ENCODE measurements at places on chromosomes 16 and 17. TPM values are rescaled to one million over a fixed set of nuclear protein-coding genes. Genes with fewer than 3 reads are reported as not detected.

GRCh38 chr17:42266918-42267766 is 9.0 kb downstream of the STAT5B start:
- H3K4me1 ChIP-seq: peaks cover 43% of the 10 kb centered on the region
- peak overlapping the region; percentile 77 for H3K27ac ChIP-seq
- no peaks in the 10 kb centered on the region for H3K36me3 ChIP-seq
- H3K27me3 ChIP-seq: no peaks in the 10 kb centered on the region

DNA sequence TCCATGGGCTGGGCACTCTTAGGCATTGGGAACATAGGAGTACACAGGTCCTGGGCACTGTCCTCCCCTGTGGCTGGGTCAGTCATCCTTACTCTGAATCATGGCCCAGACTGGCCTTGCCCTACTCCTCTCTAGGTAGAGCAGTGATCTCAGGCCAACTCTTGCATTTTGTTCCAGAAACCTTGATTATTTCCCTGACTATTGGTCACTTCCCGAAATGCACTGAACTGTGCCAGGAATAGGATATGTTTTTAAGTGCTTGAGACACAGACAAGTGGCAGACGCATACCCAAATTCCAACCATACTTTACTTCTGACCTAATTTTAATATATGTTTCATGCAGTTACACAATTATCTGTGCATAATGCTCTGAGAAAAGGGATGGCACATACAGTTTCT is 10.3 kb downstream of the KRABD2 start:
- no peak for DNase-seq
- peak overlapping the region; percentile 56 for H3K27ac ChIP-seq
- no peaks in the 10 kb centered on the region for H3K27me3 ChIP-seq
- no peak overlapping the region for H3K4me3 ChIP-seq
- H3K36me3 ChIP-seq: no peaks in the 10 kb centered on the region

DLX4 gene
- not detected for total RNA-seq

DNA sequence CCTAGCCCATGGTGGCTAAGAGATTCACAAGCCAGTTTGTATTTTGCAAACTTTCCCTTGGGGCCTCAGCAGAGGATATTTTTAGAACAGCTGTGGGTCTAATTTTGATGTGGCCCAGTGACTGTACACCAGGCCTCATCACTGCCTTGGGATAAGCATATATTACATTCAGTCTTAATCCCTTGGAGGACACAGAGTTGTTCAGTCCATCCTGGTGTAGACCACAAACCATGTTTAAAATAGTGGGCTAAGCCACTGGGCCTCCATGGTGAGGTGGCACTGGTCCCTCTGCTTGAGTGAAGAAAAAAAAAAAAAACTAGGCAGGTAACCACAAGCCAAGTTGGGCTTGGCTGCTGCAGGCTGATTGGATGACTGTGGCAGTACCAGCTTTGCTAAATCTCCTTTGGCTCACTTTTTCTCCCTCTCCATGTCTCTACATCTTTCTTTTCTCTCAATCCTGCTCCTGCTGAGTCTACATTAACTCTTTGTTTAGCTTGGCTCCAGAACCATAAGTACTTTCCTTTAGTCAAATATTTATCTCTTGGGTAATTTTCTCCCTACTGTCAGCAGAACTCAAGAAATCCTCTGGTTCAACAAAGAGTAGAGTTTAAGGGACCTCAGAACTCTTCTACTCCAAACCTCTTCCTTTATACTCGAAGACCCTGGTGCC is 120.0 kb upstream of the TBX2 start:
- no peak overlapping the region for H3K4me3 ChIP-seq
- no peak overlapping the region for H3K27ac ChIP-seq
- peaks cover 8% of the 10 kb centered on the region for H3K4me1 ChIP-seq
- DNase-seq: no peak
- H3K36me3 ChIP-seq: no peaks in the 10 kb centered on the region

GRCh38 chr17:78013683-78014467 is 55.4 kb downstream of the TNRC6C start:
- no peaks in the 10 kb centered on the region for H3K4me1 ChIP-seq
- DNase-seq: no peak
- no peaks in the 10 kb centered on the region for H3K27me3 ChIP-seq
- no peaks in the 10 kb centered on the region for H3K36me3 ChIP-seq

GRCh38 chr17:8946476-8946875 is 19.0 kb downstream of the PIK3R5 start:
- H3K4me1 ChIP-seq: no peaks in the 10 kb centered on the region
- H3K27ac ChIP-seq: no peak overlapping the region
- no peaks in the 10 kb centered on the region for H3K36me3 ChIP-seq
- peaks cover 4% of the 10 kb centered on the region for H3K27me3 ChIP-seq

GRCh38 chr16:65394281-65394680 is 272.4 kb upstream of the CDH11 start:
- no peak overlapping the region for H3K4me3 ChIP-seq
- H3K36me3 ChIP-seq: no peaks in the 10 kb centered on the region
- H3K4me1 ChIP-seq: no peaks in the 10 kb centered on the region
